ENCODE measurements at places on chromosomes 6 and 20. TPM values are rescaled to one million over a fixed set of nuclear protein-coding genes. Genes with fewer than 3 reads are reported as not detected.

DNA sequence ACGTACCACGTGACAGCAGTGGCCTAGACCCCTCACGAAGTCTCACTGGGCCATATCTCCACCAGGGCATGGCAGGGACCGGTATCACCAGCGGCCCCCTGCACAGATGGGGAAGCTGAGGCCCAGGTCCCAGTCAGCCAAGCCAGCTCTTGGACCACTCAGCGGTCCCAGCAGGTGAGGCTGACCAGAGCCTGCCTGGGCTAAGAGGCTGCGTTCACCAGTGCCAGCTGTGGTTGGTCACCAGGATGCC is 2.6 kb upstream of the MRGBP start:
- ATAC-seq, result no peak

The PKIB gene
- total RNA-seq, result 1.1 TPM

DNA sequence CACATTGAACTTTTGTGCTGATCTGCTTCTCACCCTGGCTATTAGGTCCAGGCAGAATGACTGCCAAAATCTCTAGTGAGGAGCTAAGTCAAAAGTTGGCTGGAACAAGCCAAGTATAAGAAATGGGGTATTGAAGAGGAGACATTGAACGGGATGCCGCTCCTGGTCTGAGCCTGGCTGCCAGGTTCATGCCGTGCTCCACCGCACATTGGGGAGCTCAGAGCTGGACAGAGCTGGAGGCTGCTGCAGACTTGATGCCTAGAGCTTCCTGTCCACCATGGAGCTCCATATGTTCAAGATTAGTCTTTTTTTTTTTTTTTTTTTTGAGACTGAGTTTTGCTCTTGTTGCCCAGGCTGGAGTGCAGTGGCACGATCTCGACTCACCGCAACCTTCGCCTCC is 4.1 kb upstream of the IFT52 start:
- ATAC-seq, result no peak

The CLVS2 gene
- 0.27 TPM for total RNA-seq

The TMEM244 gene
- not detected for total RNA-seq

The MRAP2 gene
- total RNA-seq, result 1.7 TPM

DNA sequence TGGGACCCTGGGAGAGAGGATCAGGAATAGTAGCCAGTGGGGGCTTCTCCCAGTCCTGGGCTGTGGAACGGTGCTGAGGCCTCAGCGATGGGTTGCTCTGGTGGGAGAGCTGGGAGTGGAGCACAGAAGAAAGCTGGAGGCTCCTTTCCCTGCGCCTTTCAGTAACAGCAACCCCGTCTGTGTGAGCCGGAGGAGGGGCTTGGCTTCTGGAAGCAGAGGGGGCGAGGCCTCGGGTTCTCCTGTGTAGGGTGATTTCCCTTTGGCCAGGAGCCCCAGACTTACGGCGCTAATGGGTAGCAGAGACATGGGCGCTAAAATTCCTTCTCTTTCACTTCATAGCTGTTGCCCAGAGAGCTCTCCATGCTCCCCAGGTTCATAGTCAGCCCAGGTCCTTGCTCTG is 55.0 kb downstream of the DAAM2 start:
- peak; percentile 47 for ATAC-seq

DNA sequence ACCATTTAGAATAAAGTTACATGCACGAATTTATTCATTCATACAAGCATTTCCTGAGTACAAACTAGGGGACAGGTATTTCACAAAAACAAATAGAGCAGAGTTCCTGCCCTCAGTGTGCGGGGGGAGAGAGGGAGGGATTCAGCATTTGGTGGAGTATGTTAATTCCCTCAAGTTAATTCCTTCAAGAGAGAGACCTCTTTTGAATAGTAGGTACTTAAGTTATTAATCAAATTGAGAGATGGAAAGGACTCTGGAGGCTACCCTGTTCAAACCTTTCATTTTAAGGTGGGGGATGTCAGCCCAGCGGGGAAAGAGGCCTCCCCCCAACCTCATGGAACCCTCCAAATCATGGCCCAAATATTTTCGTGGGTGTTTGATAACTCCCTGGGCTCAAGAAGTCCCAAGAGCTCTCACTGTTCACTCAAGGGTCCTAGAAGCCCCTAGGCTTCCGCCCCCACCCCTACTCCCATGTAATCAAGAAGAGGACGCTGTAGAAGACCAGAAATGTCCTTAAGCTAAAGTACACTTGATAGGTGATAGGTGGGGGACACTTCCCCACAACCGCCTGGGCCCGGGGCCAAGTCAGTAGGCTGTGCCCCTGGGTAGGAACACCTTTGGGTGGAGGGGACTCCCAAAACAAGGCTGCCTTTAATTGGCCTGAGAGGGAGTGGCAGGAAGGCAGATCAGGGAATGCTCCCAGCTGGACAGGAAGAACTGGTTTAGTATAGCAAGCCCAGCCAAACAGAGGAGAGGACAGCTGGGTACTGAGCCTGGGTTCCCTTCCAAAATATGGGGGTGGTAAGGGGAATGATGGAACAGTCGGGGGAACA is 2.9 kb downstream of the SDC4 start:
- ATAC-seq, result no peak
